Dermis blood vessel endothelial cell (primary cell): ENCODE measurements at places on chromosomes 4 and X. TPM values are rescaled to one million over a fixed set of nuclear protein-coding genes. Genes with fewer than 3 reads are reported as not detected.
A peak's percentile ranks its signal among the peaks of the same experiment; 100 is the strongest.

Gene COPS4
- 79.0 and 144 TPM in 2 replicates for total RNA-seq

- no peak for DNase-seq
Observed at GRCh38 chrX:150405006-150405405, 41.9 kb downstream of the MAMLD1 start.

Gene APLN
- 58.9 and 124 TPM in 2 replicates for total RNA-seq

- peak; percentile 0 for DNase-seq
Observed at GRCh38 chrX:132716006-132716405, 227.2 kb upstream of the MBNL3 start.

DNA sequence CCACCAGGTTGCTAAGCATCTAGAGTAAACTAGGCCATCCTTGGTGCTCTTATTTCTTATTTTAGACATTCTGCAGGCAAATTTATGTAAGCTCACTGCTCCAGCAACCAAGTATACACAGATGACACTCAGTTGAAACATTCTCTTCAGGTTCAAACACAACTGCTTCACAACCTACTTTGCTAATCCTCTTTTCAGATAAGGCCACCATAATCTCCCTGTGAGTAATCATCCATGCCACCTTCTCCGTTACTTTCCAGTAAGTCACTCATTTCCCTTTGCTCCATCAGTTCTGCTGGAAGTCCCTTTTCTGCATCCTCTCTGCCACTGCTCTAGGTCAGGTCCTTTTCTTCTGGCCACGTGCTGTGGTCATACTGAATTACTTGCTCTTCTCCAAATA, 120.2 kb upstream of the WDFY3 start:
- DNase-seq: no peak

Gene BTC
- total RNA-seq: 0.17 and 0.28 TPM in 2 replicates

DNA sequence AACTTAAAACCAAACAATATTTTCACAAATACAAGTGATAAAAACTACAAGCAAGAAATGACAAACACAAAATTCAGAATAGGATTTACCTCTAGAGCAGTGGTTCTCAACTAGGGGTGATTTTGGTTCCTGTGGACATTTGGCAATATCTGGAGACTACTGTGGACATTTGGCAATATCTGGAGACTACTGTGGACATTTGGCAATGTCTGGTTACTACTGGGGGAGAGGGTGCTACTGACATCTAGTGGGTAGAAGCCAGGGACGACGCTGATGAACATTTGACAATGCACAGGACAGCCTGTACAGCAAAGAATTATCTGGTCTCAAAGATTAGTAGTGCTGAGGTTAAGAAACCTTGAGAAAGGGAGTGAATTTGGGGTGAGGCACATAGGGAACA, 169.8 kb downstream of the CLCN4 start:
- peak; percentile 3 for DNase-seq

GRCh38 chrX:29318012-29318411, 730.8 kb downstream of the IL1RAPL1 start:
- DNase-seq: peak; percentile 33

- DNase-seq: no peak
Observed at GRCh38 chrX:19789376-19789775, 98.0 kb downstream of the SH3KBP1 start.

Gene FOXO4
- total RNA-seq: 7.3 and 8.2 TPM in 2 replicates

DNA sequence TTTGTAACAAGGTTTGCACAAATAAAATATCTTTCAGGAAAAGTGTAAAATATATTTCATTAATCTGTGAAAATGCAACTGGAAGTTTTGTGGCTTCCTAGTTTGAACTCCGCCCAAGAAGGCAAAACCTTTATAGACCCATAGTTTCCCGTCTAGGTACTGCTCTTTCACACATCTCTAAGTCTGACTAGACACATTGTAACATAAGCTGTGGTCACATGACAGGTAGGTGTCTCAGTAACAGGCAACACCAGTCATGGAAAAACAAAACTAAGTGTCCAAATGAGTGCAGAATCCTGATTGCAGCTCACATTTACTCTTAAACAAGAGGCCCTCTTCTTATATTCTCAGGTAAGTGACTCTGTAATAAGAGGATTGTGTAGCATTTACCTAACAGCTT, 55.6 kb downstream of the SNCA start:
- no peak for DNase-seq

DNA sequence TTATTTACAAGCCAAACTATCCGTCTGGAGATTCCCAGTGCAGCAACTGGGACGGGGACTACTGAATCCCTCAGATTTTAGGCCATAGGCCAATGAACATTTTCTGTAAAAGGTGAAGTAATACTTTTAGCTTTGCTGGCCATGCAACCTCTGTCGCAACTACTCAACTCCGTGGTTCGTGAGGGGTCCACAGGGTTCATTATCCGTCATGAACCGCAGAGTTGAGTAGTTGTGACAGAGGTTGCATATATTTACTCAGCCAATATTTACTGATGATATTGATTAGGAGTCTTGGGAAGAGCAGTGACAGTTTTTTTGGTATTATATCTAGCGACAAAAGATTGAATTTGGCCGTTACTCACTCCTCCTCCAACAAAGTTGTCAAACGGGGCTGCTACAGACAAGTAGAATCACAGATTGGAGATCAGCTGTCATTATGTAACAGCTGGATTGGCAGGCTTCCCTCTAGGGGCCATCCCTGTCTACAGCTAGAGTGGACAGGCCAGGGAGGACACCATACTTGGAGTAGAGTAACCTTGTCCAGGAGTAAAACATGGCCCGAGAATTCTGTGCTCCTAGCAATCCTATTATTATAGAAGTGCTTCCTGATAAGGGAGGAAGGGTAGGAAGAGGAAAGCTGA, 37.2 kb upstream of the CD38 start:
- no peak for DNase-seq

Gene CT45A2
- not detected in 2 replicates for total RNA-seq

DNA sequence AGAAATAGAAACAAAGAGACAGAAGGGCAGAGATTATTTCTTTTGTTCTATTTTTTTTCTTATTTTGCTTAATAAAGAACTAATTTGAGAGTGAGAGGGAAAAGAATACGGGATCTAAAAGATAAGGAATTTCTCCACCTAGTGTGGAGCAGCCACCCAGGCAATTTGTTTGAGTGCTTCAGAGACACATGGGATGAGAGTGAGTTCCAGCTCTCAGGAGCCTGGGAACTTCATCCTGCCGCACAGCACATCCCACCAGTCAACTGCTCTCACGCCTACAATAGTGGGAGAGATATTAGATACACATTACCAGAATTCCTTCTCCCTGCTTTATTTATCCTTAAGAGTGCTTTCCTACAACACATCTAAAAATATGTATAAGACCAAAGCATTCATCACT, 946.4 kb downstream of the PDHA2 start:
- no peak for DNase-seq

- DNase-seq: no peak
Observed at GRCh38 chr4:105112274-105112673, 34.4 kb upstream of the TET2 start.

DNA sequence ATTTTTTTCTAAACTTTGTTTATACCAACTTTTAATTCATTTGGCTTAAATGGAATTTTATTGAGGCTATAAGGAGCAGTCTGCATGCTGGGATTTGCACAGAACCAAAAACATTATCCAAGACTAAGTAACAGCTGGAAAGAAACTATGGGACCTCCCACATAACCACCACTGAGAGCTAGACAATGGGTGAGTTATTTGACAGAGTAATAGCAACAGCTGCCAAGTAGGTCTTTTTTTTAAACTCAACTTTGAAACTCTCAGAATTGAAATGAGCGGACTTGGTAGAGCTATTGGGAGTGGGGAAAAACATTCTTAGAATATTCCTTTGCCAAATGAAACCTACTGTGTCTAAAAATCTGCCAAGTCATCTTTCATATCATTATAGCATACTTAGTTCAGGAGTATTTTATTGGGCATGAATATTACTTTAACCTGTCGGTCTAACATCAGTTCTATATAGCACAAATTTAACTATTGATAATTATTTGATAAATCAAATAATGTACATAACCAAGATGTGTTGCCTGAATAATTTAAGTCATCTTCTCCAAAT, 1428.0 kb downstream of the PCDH7 start:
- DNase-seq: no peak

Gene ITIH6
- total RNA-seq: not detected in 2 replicates

- DNase-seq: no peak
Observed at GRCh38 chr4:163087805-163088204, 78.9 kb downstream of the NAF1 start.

DNA sequence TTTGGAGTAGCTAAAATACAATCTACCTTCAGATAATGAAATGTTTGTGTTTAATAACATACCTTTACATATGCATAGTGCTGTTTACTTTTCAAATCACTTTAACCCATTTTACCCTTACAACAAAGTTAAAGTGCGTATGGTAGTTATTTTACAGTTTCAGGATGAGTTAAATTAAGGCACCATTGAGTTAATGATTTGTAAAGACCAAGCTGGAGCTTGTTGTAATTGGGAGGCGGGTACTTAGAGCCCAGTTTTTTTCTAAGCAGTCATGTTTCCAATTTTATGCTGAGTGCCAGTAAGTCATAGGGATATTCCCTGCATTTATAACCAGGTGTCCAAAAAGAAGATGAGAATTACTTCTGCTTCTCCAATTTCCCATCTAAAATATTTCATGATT, 84.2 kb upstream of the NRK start:
- DNase-seq: no peak

GRCh38 chrX:5958523-5958922, 270.1 kb downstream of the NLGN4X start:
- DNase-seq: no peak

Gene NPY2R
- not detected in 2 replicates for total RNA-seq

GRCh38 chr4:4524364-4524763, 17.5 kb downstream of the STX18 start:
- no peak for DNase-seq

Gene KCNE5
- total RNA-seq: not detected in 2 replicates

Gene ADH7
- not detected in 2 replicates for total RNA-seq

- peak; percentile 49 for DNase-seq
Observed at GRCh38 chrX:50613846-50614245, 143.2 kb upstream of the DGKK start.

Gene SMARCA1
- 33.5 and 48.0 TPM in 2 replicates for total RNA-seq

Gene SERPINA7
- total RNA-seq: not detected in 2 replicates

DNA sequence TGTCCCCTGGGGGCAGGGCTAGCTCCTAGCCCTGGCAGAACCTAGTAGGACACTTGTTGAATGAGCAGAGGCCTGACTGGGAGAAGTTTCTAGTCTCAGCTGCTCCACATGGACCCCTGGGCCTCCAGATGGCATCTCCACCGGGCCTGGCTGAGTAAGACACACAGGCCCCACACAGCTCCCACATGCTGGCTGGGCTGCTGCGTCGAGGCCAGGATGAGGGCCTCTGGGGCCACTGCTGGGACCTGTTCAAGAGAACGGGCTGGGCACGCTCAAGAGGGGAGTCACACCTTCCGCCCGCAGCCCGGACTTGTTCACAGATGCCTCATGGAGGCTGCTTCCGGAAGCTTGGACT, 4.2 kb upstream of the HGFAC start:
- no peak for DNase-seq

GRCh38 chrX:13419276-13419675, 99.4 kb upstream of the ATXN3L start:
- no peak for DNase-seq

DNA sequence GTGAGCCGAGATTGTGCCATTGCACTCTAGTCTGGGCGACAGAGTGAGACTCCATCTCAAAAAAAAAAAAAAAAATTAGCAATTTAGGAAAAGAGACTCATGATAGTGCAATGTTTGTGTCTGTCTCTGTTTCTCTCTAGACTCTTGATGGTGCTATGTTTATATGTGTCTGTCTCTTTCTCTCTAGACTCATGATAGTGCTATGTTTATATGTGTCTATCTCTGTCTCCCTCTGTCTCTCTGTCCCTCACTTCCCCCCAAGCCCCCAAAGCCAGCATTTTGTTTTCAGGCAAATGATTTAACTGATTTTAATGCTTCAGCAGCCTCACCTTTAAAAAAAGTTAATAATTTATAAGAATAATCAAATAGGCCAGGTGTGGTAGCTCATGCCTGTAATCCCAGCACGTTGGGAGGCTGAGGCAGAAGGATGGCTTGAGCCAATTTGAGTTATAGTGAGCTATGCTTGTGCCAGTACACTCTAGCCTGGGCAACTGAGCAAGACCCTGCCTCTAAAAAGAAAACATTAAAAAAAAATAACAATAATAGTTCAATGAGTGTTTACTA, 6.9 kb downstream of the MOB1B start:
- DNase-seq: no peak

DNA sequence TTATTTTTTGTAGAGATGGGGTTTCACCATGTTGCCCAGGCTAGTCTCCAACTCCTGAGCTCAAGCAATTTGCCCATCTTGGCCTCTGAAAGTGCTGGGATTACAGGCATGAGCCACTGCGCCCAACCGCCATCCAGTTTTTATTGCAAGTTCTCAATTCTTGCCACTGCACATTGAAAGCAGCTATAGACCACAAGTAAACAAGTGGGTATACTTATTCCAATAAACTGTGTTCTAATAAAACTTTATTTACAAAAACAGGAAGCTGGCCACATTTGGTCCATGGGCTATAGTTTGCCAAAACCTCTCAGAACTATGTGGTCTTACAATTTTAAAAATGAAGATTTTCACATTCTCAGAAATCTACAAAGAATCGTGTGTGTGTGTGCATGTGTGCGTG, 313.6 kb upstream of the RASGEF1B start:
- DNase-seq: no peak

Gene PF4V1
- 0.34 TPM in 1 of 2 replicates, not detected in the other for total RNA-seq

DNA sequence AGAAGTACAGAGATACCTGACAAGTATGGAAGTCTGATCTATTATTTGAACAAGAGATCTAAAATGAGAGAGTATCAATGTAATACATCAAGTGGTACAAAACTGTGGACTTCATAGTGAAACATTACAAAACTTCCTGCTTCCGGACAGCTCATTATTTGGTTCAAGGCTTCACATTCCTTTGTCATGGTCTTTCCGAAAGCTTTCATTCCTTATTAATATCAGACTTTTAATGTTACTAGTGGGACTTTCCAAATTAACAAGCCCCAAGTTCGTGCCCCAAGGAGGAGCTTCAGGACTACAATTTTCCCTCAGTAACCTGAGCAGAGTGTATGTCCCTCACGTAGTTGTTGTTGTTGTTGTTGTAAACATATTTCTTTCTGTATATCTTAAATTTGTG, 1.2 kb downstream of the CHIC2 start:
- peak; percentile 76 for DNase-seq

GRCh38 chrX:11304829-11305228, 11.6 kb downstream of the AMELX start:
- no peak for DNase-seq

- DNase-seq: peak; percentile 60
Observed at GRCh38 chr4:53306729-53307128, 59.1 kb downstream of the SCFD2 start.

DNA sequence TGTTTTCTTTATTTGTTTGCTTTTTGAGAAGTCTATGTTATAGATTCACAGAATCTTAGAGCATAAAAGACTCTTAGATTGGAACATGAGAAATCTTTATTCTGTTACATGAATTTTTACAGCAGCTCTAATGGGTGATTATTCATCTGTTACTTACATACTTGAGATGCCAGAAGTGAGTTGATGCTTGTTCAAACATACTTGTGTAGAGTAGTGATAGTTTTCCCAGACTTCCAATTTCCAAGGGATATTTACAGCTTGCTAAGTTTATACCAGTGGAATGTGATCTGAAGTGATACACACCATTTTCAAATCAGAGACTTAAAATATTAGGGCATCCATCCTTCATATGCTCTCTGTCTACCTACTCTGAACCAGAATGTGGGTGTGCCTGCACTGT, 252.9 kb upstream of the SMIM31 start:
- DNase-seq: no peak

Gene POU3F4
- total RNA-seq: not detected in 2 replicates

GRCh38 chr4:44145868-44146267, 302.7 kb downstream of the KCTD8 start:
- DNase-seq: peak; percentile 87
